ENCODE measurements at places on chromosomes 4 and X. TPM values are rescaled to one million over a fixed set of nuclear protein-coding genes. Genes with fewer than 3 reads are reported as not detected.

SYNPO2 gene
- 9.5 TPM for total RNA-seq

FRMPD4 gene
- 0.35 TPM for total RNA-seq

DNA sequence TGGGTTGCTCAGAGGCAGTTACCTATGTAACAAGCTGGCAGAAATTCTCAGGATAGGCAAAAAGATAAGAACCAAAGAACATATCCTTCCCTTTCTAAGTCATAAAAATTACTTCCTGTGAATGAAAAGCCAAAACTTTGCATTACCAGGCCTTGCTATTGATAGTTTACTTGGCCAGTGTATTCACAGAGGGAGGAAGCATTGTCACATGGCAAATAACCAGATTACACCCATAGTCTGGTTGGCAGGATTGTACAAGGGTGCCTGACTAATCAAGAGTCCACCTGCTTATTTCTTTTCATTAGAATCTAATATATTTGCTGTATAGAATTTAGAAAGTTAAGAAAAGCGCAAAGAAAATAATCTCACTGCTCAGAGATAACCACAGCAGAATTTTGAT, 14.1 kb downstream of the XIAP start:
- H3K27me3 ChIP-seq, result no peaks in the 10 kb centered on the region
- DNase-seq, result no peak
- H3K36me3 ChIP-seq, result no peaks in the 10 kb centered on the region
- no peak overlapping the region for H3K27ac ChIP-seq

NR0B1 gene
- 0.20 TPM for total RNA-seq

DNA sequence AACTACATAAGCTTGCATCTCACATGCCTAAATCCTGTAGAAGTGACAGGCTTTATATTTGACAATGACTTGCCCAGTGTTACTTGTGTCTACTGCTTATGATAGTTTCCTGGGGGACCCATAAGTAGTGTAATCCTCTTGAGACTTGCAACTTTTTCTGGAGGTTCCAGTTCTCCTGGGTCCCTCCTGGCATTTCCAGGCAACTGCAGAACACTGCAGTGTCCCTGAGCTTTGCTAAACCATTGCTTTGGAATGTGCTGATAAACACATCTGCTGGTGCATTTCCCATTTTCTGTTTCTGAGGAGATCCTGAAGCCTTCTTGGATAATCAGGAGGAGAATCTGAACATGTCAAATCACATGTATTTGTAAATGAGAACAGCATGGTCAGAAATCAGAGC, 82.0 kb downstream of the ANOS1 start:
- no peaks in the 10 kb centered on the region for H3K4me1 ChIP-seq
- no peak overlapping the region for H3K4me3 ChIP-seq
- no peak overlapping the region for H3K27ac ChIP-seq
- H3K36me3 ChIP-seq, result no peaks in the 10 kb centered on the region

PPAT gene
- total RNA-seq, result 7.4 TPM

AFM gene
- total RNA-seq, result 0.27 TPM

SH3RF1 gene
- 77.1 TPM for total RNA-seq

DNA sequence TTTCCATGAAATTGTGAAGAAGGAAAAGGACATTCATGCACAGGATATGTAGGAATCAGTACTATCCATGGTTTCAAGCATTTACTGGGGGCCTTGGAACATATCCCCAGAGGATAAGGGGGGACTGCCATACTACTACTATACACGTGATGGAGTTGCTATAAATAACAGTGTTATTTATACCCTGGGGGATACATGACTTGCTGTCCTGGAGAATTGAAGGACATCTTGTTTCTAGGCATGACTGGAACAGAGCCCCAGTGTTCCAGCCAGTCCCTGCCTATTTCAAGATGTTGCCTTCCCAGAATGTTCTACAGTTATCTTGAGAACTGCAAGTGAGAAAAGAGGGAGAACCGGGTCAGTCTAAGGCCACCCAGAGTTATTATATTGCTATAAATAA, 39.6 kb upstream of the ZNF81 start:
- H3K27me3 ChIP-seq, result no peaks in the 10 kb centered on the region
- no peaks in the 10 kb centered on the region for H3K4me1 ChIP-seq
- H3K36me3 ChIP-seq, result no peaks in the 10 kb centered on the region
- H3K4me3 ChIP-seq, result no peak overlapping the region
- H3K27ac ChIP-seq, result no peak overlapping the region
- DNase-seq, result no peak

DNA sequence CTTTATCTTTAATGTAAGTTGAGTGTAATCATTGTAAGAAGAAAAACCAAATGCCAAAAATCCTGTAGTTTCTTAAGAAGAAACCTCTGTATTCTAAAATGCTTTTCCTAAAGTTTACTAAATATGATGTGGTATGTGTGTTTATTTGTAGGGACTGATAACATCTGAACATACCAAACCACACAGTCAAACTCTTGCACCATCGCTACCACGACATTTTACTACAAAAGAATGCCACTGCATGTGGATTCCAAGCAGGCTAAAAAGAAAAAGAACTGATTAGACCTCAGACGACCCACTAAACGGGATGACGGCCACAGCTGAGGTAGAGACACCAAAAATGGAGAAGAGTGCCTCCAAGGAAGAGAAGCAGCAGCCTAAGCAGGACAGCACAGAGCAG, 46.1 kb downstream of the LAS1L start:
- H3K27ac ChIP-seq, result no peak overlapping the region
- no peak for DNase-seq
- H3K36me3 ChIP-seq, result no peaks in the 10 kb centered on the region
- no peaks in the 10 kb centered on the region for H3K4me1 ChIP-seq
- no peak overlapping the region for H3K4me3 ChIP-seq
- H3K27me3 ChIP-seq, result no peaks in the 10 kb centered on the region

GRCh38 chrX:57232658-57233360, 53.7 kb upstream of the FAAH2 start:
- no peak for DNase-seq
- H3K27me3 ChIP-seq, result no peaks in the 10 kb centered on the region
- no peak overlapping the region for H3K27ac ChIP-seq

- no peak for DNase-seq
- no peaks in the 10 kb centered on the region for H3K4me1 ChIP-seq
- no peak overlapping the region for H3K4me3 ChIP-seq
- H3K27ac ChIP-seq, result no peak overlapping the region
Measured at GRCh38 chrX:110310896-110311295, 7.0 kb downstream of the AMMECR1 start.

GRCh38 chr4:185119927-185120630, 23.0 kb upstream of the SLC25A4 start:
- no peak overlapping the region for H3K4me3 ChIP-seq
- no peaks in the 10 kb centered on the region for H3K27me3 ChIP-seq
- H3K27ac ChIP-seq, result no peak overlapping the region
- H3K36me3 ChIP-seq, result no peaks in the 10 kb centered on the region
- no peaks in the 10 kb centered on the region for H3K4me1 ChIP-seq

DNA sequence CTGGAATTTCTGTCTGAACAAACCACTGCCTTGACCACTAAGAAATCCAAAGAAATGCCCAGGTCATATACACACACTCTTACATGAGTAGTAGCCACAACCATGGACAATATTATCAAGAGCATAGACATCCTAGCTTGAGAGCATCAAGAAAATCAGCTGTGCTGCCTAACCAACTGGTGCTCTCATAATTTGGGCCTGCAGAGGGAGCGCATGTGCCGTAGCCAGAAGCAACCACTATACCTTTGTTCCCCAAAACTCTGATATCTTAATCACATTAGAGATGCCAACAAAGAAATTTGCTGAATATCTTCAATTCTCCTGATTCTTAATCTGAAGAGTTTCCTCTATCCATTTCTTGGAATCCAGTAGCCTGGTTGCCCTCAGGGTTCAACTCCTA, 163.6 kb downstream of the ZNF674 start:
- H3K4me1 ChIP-seq, result no peaks in the 10 kb centered on the region
- H3K4me3 ChIP-seq, result no peak overlapping the region
- DNase-seq, result no peak
- H3K27me3 ChIP-seq, result peaks cover 4% of the 10 kb centered on the region
- no peak overlapping the region for H3K27ac ChIP-seq

H2BW2 gene
- total RNA-seq, result not detected

Data from colonic mucosa (tissue), 4 donors.